Aorta (tissue), 5 donors: ENCODE measurements at places on chromosomes 16 and 17.

GRCh38 chr17:69678206-69678605 lies 263.7 kb downstream of the MAP2K6 start:
- DNase-seq, result no peak

GRCh38 chr17:41048441-41048840 lies 1.3 kb upstream of the KRTAP2-1 start:
- DNase-seq, result no peak

- no peak for DNase-seq
Observed at GRCh38 chr17:10698096-10698818, 863 bp downstream of the ADPRM start.

- peak; percentile 85 for DNase-seq
Observed at GRCh38 chr17:75856062-75856756, 1.1 kb upstream of the WBP2 start.

GRCh38 chr17:44979426-44979995 lies 11.4 kb upstream of the C1QL1 start:
- no peak for DNase-seq

DNA sequence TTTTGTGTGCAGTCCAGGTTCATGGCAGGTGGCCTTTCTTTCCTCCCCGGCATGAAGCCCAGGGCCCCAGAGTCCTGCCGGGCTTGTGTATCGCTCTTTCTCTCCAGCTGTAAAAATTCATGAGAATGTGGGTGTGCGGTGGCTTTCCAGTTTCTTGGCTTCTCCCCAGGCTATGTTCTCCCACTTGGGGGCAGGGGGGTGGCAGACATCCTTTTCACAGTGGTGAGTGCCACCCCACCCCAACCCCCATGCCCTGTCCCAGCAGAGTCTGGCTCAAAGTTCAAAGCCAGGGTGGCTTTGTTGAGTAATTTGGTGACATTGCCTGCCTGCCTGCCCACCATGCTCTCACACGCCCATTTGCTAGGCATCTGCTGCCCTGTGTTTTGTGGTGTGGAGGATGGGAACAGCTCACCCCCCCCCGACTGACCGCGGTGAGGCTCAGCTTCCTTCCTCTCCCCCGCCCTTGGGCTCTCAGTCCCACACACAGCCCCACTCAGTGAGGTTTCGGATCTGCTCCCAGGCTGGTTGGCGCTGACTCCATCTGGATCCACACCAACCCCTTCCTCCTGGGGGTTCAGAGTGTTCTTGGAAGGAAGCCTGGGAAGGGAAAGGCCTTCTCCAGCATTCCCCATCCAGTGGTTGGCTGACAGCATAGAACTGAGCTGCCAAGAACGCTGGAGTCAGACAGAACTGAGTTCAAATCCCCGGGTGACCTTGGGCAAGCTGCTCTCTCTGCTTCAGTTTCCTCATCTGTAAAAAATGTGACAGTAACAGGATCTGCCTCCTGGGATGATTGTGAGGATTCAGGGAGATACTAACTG lies 36.0 kb downstream of the CHD9 start:
- peak; percentile 96 for DNase-seq
